ENCODE measurements at places on chromosomes 5 and 9.

DNA sequence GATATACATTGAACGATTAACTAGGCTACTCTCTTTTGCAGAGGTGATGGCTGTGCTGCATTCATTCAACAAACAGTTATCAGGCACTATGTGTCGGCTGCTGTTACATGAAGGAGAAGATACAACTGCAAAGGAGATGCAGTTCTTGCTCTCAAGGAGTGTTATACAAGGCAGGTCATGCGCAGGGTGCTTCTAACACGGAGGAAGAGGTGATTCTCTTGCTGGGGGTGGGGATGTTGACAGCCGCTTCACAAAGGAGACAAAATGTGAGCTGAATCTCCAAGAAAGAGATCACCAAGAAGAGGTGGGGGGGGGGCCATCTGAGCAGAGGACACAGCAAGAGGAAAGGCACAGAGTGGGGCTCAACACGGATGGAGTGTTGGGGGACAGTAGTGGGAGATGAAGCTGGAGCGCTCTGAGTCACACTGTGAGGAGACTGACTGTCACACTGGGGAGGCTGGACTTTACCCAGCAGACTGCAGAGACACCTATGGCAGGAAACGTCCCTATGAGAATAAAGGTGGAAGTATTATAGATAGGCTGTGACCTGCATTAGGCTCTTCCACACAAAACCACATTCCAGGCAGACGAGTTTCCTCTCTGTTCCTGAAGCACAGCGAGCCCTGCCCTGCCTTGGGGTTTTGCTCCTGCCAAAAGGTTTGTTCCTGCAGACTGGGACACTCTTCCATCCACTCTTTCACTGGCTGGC lies 20.9 kb downstream of the NDUFA8 start:
- DNase-seq = no peak

DNA sequence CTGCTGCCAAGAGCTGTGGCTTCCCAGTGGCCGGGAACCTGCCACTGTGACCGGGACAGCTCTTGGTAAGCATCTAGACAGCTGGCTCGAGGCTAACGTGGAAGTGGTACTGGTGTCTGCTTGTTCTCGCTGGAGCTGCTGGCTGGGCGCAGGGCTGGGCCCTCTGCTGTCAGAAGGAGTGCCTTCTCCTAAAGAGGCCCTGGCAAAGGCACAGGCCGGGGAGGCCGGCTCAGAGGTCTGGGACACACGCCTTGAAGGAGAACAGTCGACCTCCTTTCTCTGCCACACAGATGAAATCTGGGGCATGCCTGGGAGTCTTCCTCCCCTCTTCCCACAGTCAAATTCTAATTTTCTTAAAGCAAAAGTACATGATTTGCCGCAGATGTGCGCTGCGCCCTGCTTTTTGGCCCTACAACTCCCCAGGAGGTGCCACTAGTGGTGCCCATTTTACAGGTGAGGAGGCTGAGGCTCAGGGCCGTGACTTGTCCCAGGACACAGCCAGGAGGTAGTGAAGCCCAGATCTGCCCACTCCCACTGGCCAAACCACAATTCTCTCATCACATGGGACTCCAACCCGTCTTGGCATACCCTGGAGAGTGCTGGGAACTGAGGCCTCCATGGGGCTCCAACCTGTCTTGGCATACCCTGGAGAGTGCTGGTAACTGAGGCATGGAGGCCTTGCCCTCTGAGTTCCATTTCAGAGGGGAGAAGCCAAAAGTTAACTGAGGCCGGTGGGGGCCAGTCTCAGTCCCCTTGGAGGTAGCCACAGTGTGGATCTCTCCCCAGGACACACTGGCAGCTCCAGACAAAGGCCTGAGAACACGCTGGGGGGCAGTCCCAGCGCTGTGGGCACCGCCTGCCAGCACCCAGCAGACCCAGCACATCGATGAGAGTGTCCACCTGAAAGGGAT lies 12.0 kb upstream of the RXRA start:
- no peak for DNase-seq

GRCh38 chr5:36908544-36909260 lies 32.1 kb downstream of the NIPBL start:
- no peak for DNase-seq

GRCh38 chr9:81150016-81150625 lies 539.2 kb downstream of the TLE1 start:
- no peak for DNase-seq

DNA sequence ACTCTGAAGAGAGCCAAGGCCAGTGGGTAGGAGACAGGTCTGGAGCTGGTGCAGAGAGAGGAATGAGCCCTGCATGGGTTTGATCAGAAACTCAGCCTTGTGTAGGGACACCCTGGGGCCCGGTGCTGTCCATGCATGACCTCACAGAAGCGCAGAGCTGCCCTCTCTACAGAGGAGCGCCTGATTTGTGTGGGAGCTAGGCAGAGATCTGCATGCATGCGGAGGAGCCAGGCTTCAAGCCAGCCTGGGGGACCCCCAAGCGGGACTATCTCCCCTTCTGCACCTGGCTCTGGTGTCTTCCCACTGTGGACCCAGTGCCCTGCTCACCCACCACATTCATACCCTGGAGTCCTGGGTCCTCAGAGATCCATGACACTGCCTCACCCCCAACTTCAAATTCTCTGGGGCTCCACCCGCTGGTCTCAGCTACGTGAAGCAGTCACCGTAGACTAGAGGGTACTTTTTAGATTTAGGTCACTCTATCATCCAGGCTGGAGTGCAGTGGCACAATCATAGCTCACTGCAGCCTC lies 2.6 kb upstream of the LCN2 start:
- no peak for DNase-seq

DNA sequence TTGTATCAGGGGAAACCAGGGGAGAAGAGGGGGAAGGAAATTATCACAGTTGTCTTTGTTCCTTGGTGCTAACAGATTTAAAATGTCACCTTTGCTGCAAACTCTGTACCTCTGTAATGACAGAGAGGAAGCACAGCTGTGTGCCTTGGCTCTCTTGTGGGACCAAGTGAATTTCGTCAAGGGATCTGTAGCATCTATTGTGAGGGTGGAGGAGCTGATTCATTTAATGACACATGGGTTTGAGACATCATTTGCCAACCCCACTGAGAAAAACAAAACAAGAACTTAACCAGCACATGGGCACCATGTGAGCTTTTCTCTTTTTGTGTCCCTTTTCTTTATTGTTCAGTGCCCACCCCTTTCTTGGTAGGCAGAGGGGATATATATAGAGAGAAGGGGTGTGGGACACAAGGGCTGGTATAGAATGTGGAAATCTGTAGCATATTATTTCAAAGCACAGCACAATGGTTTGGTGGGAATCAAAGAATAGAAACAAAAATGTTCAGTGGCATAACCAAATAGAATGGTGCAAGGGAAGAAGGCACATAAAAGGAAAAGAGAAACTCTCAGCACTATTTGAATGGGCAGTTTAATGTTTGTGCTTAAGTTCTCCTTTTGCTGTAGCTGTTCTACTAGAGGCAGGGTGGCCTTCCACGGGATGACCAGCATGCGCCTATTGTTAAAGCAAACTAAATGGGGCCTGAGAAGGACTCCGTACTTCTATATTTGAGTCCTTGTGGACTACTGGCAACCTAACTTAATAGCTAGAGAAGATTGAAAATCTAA lies 63.3 kb downstream of the LIX1 start:
- peak; percentile 15 for DNase-seq

DNA sequence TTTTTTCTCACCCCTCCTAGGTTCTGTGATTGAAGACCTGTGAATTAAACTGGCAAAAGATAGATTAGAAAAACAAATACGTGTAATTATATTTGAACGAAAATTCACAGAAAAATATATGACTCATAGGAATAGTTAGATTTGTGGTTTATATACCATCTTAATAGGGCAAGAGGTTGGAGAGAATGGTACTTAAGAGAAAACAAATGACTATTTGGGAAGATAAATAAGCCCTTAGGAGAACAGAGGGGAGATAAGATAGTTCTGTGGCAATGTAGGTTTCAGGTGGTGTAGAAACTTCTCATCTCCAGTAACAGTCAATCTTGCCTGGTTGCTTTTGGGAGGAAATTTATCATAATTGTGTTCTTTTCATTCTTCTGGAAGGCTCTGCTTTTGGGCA lies 122.0 kb downstream of the PRDM9 start:
- no peak for DNase-seq

DNA sequence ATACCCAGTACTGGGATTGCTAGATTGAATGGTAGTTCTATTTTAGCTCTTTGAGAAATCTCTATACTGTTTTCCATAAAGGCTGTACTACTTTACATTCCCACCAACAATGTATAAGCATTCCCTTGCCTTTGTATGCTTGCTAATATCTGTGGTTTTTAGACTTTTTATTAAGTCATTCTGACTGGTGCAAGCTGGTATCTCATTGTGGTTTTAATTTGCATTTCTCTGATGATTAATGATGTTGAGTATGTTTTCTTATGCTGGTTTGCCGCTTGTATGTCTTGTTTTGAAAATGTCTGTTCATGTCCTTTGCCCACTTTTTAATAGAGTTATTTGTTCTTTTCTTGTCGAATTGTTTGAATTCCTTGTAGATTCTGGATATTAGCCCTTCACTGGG lies 512.7 kb upstream of the PAPPA start:
- no peak for DNase-seq

- DNase-seq = no peak
These were observed 22.0 kb upstream of the TGFBI start for GRCh38 chr5:136006761-136007251.

DNA sequence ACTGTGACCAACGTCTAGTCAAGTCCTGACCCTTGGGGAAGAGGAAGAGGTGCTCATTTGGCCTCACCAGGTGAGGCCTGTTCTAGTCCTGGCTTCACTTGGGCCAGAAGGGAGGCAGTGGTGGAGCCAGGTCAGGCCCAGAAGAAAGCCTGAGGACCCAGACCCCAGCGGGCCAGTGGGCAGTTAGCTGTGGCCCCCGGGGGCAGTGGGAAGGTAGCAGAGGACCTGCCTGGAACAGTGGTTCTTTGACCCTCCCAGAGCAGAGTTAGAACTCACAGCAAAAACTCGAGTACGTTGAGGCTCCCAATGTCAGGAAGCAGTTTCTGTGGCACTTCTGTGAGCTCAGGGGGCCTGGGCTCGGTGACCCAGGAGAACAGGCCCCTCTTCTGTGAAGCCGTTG lies 66.0 kb upstream of the GARNL3 start:
- no peak for DNase-seq

GRCh38 chr5:103472265-103472664 lies 90.3 kb downstream of the NUDT12 start:
- no peak for DNase-seq

DNA sequence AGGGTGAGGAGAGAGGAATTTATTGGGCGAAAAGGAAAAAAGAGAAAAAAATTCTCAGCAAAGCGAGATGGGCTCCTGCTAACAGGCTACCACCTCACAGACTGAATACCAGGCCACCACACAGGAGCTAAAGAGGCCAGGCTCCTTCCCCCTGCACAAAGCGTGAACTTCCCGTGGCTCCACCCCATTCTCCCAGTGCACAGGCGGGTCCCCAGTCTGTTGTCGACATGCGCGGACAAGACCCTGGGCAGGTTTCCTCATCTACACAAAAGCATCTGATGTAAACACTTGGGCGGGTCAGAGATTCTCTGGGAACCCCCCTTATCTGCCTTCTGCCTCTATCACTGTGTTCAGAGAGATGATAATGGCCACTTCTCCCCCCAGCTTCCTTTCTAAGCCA lies 34.2 kb downstream of the IL31RA start:
- no peak for DNase-seq

DNA sequence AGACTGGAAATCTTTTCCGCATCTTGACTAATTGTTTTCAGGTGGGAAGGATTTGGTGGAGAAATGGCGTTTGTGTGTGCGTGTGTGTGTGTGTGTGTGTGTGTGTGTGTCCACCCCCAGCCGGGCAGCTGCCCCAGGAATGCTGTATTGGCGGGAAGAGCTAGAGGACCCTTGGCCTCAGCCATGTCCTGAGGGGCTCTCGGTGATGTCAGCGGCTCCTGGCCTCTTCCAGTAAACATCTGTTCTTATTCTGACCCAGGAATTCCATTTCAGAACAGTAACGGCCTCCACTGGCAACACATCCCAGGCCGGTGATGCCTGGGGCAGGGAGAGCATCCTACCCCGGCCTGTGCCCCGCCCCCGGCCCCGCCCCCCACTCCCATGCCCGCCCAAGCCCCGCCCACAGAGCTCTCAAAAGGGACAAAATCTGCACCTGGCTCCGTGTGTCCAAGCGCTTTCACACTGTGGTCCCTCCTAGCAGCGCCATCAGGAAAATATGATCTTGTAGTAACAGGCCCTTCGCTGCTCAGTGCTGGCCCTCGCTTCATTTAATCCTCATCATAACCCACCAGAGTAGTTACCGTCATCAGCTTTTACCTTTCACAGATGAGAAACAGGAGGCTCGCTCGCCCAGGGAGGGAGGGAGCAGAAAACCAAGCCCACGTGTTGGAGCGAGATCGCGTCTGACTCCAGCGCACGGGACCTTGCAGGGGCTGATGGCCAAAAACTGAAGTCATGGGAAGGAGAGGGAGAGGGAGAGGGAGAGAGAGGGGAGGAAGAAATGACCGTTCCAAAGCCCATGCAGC lies 18.9 kb downstream of the ADAMTS2 start:
- DNase-seq = no peak

GRCh38 chr5:68191083-68191791 lies 24.3 kb upstream of the PIK3R1 start:
- DNase-seq = no peak

- DNase-seq = no peak
These were observed 90.7 kb downstream of the CDKN2A start for GRCh38 chr9:21903380-21903965.

DNA sequence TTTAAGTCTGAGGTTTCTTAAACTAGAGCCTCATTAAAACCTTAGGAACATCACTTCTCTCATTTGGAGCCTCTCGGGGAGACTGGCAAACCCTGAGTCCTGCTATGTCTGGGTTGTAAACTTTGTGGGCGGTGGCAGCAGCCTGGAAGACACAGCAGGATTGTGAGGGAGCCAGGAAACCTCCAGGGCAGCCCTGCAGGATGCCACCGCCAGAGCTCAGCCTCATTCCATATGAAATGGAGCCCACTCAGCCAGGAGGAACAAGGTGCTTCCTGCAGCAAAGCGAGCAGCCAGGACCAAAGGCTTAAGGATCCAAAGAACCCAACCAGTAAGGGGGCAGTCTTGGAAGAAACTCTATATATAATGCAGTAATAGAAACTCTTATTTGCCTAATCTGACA lies 37.9 kb upstream of the IDNK start:
- no peak for DNase-seq

GRCh38 chr5:60256546-60256945 lies 363.0 kb upstream of the PDE4D start:
- no peak for DNase-seq

- DNase-seq = peak; percentile 17
These were observed 70.0 kb upstream of the KLF9 start for GRCh38 chr9:70484232-70485130.

DNA sequence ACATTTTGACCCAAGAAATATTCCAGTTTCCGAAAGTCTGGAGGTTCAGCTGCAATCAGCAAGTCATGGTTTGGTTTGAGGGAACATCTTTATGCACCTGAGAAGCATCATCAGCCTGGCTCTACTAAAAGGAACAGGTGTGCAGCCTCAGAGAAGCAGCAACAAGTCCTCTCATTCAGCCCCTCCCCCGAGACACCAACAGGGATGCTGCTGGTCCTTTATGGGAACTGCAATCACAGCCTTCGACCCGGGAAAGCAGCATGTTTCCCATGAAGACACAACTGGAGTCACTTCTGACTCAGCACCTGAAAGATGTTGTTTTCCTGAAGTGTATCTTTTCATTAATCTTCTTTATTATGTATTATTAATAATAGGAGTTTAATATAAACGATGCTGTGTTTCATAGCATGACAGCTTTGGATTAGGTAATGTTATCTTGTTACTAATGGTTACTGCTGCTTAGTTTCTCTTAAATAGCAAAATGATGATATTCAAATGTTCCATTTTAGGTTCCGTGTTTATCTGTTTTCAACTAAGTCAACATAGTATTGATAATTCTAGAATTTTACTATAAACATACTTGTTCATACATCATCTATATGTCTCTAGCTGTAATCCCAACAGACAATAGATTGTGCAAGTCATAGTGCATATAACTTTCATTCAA lies 15.6 kb upstream of the NREP start:
- DNase-seq = no peak

Measured in activated CD4-positive, alpha-beta T cell treated with anti-CD3 and anti-CD28 coated beads, Interleukin-10, Interleukin-2, amounts not matched to agents 100 ng/mL and 50 ng/mL, durations not matched to agents 16 hours and 8 hours (primary cell).